ENCODE measurements at places on chromosomes 13 and 19.
A peak's percentile ranks its signal among the peaks of the same experiment; 100 is the strongest.

DNA sequence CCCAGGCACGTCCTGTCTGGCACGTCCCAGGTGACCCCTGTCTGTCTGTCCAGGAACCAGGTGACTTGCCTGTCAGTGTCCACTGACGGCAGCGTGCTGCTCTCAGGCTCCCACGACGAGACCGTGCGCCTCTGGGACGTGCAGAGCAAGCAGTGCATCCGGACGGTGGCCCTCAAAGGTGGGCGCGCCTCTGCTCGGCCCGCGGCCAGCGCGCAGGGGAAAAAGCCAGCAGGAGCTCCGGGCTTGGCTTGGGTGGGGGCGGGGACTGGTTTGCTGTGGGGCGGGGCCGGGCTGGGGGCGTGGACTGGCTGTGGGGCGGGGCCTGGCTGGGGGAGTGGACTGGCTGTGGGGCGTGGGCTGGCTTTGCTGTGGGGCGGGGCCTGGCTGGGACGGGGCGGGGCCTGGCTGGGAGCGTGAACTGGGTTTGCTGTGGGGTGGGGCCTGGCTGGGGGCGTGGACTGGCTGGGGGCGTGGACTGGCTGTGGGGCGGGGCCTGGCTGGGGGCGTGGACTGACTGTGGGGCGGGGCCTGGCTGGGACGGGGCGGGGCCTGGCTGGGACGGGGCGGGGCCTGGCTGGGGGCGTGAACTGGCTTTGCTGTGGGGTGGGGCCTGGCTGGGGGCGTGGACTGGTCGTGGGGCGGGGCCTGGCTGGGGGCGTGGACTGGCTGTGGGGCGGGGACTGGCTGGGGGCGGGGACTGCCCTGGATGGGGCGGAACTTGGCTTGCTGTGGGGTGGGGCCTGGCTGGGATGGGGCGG lies 7.2 kb downstream of the WDR18 start:
- peak; percentile 75 for DNase-seq

DNA sequence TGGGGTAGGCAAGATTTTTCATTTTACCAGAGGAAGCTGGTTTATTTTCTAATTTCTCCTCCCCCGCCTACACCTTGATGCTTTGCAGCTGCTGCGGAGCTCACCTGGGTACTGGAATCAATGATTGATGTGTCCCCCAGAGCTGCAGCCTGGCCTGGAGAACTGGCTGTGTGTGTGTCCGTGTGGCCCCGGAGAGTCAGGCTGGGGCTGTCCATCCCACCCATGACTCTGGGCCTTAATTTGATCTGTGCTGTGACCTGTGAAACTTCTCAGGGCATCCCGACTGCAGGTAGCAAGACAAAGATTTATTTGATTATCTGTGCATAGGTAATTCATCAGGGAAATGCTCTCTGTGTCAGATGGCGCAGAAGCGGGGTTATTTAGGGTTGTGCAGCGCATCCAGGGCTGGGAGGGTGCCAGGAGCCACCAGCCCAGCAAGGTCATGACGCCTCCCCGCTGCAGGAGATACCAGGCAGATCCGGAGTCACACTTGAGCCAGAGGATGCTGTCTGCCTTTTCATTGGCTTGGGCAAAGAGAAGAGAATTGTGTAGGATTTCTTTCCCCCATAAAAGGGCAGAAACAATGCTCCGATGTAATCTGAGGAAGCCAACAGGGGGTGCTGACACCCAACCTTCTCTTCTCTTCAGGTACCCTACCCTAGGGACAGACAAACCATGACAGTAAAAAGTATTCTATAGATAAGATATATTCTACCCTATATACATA lies 346.6 kb downstream of the TSHZ3 start:
- DNase-seq = no peak

DNA sequence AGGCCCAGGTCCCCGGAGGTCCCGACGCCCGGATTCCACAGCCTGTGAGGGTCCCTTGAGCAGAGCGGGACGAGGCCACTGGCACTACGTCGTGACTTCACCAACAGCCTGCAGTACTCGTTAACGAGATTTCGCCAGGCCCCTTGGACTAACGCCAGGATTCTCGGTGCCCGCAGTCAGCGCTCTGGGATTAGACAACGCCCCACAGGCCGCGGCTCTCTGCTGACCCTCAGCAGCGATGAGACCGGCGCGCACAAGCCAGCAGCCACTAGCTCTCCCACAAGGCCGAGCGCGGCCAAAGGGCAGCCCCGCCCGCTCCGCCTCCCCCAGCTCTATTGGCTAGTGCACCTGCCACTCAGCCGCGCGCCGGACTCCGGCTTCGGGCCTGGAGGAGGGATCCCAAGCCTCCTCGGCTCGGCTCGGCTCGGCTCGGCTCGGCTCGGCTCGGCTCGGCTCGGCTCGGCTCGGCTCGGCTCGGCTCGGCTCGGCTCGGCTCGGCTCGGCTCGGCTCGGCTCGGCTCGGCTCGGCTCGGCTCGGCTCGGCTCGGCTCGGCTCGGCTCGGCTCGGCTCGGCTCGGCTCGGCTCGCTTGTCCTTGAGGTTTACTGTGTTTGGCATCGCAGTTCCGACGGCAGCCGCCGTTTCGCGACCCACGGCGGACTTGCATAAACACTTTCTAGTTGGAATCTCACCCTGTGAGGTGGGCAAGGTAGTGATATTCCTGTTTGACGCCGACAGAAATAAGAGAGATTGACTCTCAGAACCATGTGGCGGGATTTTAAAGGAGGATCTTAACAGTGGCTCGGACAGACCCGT lies 231.7 kb upstream of the SERP2 start:
- peak; percentile 97 for DNase-seq

- no peak for DNase-seq
Measured at GRCh38 chr19:17719730-17720400, 585 bp downstream of the MAP1S start.

Measured in stimulated activated CD4-positive, alpha-beta T cell treated with anti-CD3 and anti-CD28 coated beads, Interleukin-2, amount 100 ng/mL, for 48 hours (primary cell).